ENCODE measurements at places on chromosomes 7 and 10.

GRCh38 chr7:157136372-157136771 lies 2.4 kb upstream of the UBE3C start:
- DNase-seq: peak; percentile 31

GRCh38 chr10:73894245-73894971 lies 16.5 kb upstream of the PLAU start:
- no peak for DNase-seq

GRCh38 chr10:114294549-114294948 lies 55.5 kb downstream of the VWA2 start:
- no peak for DNase-seq

GRCh38 chr10:63265683-63266235 lies 132.6 kb downstream of the NRBF2 start:
- DNase-seq: no peak

GRCh38 chr7:32150039-32150438 lies 79.8 kb upstream of the PDE1C start:
- no peak for DNase-seq

DNA sequence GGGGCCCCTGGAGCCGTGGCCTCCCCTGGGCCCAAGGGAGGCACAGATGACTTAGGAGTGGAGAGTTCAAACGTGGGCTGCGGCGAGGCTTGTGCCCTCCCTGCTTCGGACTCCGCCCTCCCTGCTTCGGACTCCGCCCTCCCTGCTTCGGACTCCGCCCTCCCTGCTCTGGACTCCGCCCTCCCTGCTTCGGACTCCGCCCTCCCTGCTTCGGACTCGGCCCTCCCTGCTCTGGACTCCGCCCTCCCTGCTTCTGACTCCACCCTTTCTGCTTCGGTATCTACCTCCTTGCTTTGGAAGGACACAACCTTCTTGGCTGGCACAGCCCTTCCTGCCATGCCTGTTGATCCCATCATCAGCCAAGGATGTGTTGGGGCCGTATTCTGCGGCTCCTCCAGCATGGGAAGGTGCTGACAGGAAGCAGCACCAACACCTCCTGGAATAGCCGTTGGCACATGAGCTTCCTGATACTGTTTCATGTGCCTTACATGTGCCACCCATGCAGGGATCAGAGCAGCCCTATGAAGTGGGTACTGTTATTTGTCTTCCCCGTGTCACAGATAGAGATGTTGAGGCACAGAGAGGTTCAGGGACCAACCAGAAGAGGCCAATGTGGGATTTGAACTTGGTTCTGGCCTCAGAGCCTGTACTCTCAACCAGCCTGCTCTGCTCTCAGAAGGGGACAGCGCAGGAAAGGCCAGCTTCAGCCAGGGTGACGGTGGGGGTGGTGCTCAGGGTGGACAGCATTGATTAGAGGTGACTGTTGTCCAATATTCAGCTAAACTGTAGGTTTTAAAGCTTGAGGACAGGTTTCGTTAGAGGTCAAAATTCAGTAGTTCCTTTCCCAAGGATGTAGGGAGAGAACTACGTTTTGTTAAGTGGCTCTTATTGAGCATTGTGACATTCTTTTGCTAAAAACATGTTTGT lies 114.5 kb downstream of the NKX6-2 start:
- no peak for DNase-seq

GRCh38 chr7:105444342-105444987 lies 55.7 kb upstream of the SRPK2 start:
- DNase-seq: peak; percentile 36

GRCh38 chr10:24879861-24880260 lies 72.5 kb downstream of the PRTFDC1 start:
- no peak for DNase-seq

- DNase-seq: peak; percentile 28
Observed at GRCh38 chr7:10156972-10157371, 816.7 kb upstream of the PHF14 start.

GRCh38 chr7:135650831-135651573 lies 11.3 kb upstream of the STMP1 start:
- DNase-seq: peak; percentile 76

- no peak for DNase-seq
Observed at GRCh38 chr7:44498230-44498954, 7.9 kb upstream of the NUDCD3 start.

DNA sequence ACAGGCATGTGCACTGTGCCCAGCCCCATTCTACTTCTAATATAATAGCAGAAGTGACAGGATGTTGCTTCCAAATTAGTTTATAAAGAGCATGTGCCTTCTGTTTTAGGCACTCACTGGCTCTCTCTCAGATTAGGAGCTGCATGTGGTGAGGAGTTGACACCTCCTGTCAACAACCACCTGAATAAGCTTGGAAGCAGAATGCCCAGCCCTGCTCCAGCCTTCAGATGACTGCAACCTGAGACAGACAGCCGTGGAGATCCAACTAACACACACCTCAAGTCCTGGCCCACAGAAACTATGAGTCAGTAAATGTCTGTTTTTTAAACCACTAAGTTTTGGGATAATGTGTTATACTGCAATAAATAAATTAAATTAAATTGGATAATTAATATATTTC lies 54.5 kb downstream of the PARD3 start:
- peak; percentile 63 for DNase-seq

GRCh38 chr7:32015133-32015532 lies 55.1 kb downstream of the PDE1C start:
- peak; percentile 11 for DNase-seq

- DNase-seq: no peak
Observed at GRCh38 chr7:149599636-149600206, 102.1 kb upstream of the ZNF746 start.

All from mesendoderm (in vitro differentiated cells).